ENCODE measurements at places on chromosomes 4 and X. TPM values are rescaled to one million over a fixed set of nuclear protein-coding genes. Genes with fewer than 3 reads are reported as not detected.

The FABP2 gene
- total RNA-seq, result 0.19 TPM

The ARHGEF38 gene
- total RNA-seq, result not detected

DNA sequence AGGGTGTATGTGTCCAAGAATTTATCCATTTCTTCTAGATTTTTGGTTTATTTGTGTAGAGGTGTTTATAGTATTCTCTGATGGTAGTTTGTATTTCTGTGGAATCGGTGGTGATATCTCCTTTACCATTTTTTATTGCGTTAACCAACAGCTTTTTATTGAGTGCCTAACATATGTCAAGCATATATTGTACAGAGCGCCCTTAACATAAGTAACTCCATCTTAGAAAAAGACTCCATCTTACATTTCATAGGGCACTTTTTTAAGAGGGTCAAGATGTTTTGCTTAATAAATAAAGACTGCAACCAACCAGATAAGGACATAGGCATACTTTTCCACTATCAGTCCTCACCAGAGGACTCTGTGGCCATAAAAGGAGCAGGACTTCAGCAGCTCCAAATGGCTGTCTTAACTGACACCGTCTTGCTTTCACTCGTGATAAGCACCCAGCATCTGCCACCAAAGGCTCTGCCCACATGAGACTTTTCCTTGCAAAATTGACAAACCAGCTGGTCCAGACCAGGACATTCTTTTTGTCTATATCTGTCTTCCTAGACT lies 75.0 kb downstream of the HS6ST2 start:
- DNase-seq, result no peak

DNA sequence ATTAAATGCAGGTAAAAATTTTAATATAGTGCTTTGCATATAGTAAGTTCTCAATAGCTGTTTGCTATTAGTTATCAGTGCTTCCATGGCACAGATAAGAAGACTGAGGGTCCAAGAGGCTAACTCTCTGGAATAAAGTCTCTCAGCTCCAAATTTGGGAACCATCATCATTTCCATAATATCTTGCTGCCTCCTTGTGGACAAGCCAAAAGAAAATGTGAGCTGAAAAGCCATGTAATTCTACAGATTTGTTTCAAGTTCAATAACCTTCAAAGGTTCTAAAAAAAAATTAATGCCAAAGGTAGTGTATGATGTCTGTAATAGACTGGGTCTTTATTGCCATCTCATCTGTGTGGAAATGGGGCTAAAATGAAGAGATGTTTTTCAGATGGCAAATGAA lies 136.9 kb upstream of the VCX start:
- no peak for DNase-seq

GRCh38 chrX:9638871-9639270 lies 126.8 kb downstream of the GPR143 start:
- no peak for DNase-seq

The CDS1 gene
- total RNA-seq, result 0.88 TPM

GRCh38 chrX:150543230-150544155 lies 24.9 kb upstream of the MTM1 start:
- DNase-seq, result no peak
